ENCODE measurements at places on chromosomes 1 and 21.

GRCh38 chr1:17711577-17711910 lies 43.6 kb upstream of the ACTL8 start:
- DNase-seq, result no peak

GRCh38 chr1:59333626-59334277 lies 36.9 kb downstream of the FGGY start:
- no peak for DNase-seq

DNA sequence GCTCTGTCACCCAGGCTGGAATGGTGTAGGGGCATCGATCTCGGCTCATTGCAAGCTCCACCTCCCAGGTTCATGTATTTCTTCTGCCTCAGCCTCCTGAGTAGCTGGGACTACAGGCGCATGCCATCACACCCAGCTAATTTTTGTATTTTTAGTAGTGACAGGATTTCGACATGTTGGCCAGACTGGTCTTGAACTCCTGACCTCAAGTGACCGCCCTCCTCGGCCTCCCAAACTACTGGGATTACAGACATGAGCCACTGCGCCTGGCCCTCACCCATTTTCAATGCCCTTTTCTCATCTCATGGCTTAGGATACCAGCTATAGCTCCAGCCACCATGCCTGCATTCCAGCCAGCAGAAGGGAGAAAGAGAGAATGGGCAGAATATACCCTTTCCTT lies 12.9 kb upstream of the SOX13 start:
- DNase-seq, result no peak

DNA sequence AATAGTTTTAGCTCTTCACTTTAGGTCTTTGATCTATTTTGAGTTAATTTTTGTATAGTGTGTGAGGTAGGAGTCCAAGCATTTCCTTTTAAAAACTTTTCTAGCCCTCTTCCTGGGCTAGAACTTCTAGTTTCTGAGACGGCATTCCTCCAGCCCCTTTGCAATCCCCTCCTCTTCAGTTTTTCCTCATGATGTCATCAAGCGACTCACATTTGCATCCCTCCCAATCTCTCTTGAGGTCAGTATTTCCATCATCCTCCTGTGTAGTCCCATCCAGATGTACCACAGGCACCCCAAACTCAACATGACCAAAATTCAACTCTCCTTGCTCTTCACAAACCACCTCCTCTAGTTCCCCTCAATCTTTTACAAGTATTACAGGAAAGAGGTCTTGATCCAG lies 10.7 kb downstream of the HMGN2 start:
- DNase-seq, result no peak

DNA sequence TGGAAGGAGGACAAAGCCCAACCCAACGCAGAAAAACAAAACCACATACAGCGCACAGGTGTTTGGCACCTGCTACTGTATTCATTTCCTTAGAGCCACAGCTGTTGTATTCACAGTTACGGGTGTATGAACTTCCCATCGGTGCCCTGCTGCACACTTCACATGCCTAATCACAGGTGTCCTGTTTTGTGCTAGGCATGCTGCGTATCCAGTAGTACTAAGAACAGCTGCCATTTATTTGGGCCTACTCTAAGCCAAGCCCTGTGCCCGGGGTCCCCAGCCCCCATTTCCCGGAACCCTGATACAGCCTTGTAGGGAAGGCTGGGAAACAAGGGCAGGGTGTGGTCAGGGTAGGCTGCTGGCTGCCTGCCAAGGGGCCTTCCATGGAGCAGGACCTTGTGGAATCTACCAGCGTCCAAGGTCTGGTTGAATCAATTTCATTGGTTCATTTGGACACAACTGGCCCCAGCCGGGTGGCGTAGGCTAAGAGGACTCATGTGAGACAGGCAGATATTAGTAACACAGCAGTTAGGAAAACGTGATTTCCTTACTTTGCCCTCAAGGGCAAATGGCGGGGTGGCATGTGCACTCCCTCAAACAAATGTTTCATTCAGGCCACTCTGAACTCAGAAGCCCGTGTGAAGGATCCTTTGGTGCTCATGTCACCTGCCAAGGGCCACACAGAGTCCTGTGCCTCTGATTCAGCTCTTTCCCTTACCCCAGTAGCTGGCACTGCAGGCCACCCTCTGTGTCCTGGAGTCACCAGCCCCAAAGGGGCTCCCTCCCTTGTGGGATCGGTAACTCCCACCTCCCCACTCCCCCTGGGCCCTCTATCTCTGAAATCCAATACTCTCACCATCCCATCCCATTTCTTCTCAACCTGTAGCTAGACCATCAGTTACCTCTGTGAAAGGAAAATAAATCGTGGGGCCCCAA lies 986 bp upstream of the RNF186 start:
- no peak for DNase-seq

DNA sequence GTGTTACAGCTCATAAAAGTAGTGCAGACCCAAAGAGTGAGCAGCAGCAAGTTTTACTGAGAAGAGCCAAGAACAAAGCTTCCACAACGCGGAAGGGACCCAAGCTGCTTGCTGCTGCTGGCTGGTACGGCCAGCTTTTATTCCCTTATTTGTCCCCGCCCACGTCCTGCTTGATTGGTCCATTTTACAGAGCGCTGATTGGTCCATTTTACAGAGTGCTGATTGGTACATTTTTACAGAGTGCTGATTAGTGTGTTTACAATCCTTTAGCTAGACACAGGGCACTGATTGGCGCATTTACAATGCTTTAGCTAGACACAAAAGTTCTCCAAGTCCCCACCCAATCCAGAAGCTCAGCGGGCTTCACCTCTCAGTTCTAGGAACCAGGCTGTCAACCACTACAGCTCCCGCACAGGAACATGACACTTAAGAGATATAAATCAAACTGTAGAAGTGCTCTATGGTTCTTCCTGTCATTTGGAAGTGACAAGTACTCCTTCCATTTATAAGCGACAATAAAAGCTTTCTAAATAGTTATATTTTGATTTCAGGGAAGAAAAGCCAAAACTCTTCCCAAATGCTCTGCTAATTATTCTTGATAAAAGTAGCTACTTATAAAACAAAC lies 28.5 kb downstream of the RNF115 start:
- DNase-seq, result no peak

DNA sequence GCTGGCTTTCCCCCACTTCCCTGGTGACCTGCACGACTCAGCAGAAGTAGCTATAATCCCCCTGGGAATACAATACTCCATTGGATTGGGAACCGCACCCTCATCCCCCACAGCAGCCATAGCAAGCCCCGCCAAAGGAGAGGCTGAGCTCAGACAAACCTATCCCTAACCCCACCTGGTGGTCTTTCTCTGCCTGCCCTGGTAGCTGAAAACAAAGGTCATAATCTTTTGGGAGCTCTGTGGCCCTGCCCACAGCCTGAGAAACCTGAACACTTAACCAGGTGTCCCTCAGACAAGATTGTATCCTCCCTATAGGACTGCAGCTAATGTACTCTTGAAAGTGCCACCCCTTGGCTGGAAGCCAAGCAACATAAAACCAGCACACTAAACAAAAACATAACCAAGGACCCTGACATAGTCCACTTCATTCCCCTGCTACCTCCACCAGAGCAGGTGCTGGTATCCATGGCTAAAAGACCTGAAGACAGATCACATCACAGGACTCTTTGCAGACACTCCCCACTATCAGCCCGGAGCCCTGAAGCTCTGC lies 71.6 kb upstream of the RUNX1 start:
- DNase-seq, result no peak

- DNase-seq, result no peak
Measured at GRCh38 chr1:211708006-211708405, 32.6 kb upstream of the NEK2 start.

GRCh38 chr1:225479996-225480720 lies 52.3 kb upstream of the LBR start:
- no peak for DNase-seq

GRCh38 chr1:156177919-156178654 lies 15.8 kb upstream of the SLC25A44 start:
- DNase-seq, result no peak

DNA sequence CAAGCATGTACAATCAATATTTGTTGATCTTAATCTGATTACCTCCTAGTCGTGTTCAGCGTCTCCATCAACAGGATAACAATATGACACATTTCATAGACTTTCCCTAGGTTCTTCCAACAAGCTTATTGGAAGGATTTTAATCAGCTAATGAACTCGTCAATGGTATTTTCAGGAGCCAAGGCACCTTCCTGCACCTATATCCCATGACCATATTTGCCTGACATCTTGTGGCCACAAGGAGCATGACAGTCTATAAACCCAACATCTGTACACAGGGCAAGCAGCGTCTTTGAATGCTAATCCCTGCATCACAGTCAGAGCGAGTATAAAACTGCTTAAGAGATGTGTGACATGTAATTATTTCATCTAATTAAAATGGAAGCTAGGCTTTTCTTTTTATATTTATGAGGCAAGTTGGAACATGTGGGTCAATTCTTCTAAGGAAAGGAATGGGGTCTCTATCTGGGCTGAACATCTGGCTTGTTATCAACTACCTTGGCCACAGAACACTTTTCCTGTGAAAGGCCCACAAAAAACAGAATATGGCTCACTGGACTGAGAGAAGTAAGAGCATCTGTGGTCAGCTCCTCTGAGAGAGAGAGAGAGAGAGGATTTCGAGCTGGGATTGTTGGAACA lies 388.8 kb downstream of the NTNG1 start:
- no peak for DNase-seq

- no peak for DNase-seq
Measured at GRCh38 chr1:150967936-150968335, 6.7 kb downstream of the CERS2 start.

DNA sequence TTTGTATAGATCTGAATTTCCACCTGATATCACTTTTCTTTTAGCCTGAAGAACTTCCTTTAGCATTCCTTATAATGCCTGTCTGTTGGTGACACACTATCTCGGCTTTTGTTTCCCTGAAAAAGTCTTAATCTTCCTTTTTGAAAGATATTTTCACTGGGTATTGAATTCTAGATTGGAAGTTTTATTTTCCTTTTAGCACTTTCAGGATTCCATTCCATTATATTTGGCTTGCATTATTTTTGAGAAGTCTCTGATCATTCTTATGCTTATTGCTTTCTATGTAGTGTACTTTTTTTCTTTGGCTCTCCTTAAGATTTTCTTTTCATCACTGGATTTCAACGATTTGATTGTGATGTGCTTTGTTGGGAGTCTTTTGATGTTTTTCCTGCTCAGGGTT lies 510.7 kb downstream of the RWDD3 start:
- DNase-seq, result no peak

DNA sequence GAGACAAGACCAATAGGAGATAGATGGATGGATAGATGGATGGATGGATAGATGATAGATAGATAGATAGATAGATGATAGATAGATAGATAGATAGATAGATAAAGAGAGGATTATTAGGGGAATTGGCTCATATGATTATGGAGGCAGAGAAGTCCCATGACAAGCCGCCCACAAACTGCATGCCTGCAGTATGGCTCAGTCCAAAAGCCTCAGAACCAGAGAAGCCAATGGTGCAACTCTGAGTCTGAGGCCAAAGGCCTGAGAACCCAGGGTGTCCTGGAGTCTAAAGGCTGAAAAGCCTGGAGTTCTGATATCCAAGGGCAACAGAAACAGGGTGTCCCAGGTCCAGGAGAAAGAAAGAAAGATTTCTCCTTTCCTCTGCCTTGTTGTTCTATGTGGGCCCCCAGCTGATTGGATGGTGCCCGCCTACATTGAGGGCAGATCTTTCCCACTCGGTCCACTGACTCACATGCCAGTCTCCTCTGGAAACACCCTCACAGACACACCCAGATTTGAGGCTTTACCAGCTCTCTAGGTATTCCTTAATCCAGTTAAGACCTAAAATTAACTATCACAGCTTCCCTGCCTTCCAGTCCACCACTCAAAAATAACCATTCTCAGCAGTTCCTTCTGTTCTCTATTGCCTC lies 39.6 kb upstream of the IRF2BP2 start:
- DNase-seq, result no peak

GRCh38 chr1:150621497-150622302 lies 7.7 kb downstream of the ENSA start:
- peak; percentile 28 for DNase-seq

DNA sequence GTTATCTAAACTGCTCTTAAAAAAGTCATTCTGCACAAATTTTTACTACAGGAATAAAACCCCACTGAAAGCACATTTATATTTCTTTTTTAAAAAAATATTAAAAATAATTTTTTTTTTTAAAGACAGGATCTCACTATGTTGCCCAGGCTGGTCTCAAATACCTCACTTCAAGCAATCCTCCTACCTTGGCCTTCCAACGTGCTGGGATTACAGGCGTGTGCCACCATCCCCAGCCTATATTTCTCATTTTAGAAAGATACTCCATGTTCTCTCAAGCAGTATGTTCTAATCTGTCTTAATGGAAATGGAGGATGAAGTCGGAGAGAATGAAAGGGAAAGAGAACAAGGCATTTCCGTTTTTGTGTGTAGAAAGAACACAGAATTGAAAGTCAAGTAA lies 17.1 kb downstream of the USP24 start:
- no peak for DNase-seq

- DNase-seq, result no peak
Measured at GRCh38 chr1:242811092-242811840, 286.8 kb upstream of the PLD5 start.

- DNase-seq, result no peak
Measured at GRCh38 chr1:36156329-36157114, 562 bp downstream of the MAP7D1 start.

GRCh38 chr1:78673120-78673519 lies 23.5 kb downstream of the IFI44 start:
- no peak for DNase-seq

DNA sequence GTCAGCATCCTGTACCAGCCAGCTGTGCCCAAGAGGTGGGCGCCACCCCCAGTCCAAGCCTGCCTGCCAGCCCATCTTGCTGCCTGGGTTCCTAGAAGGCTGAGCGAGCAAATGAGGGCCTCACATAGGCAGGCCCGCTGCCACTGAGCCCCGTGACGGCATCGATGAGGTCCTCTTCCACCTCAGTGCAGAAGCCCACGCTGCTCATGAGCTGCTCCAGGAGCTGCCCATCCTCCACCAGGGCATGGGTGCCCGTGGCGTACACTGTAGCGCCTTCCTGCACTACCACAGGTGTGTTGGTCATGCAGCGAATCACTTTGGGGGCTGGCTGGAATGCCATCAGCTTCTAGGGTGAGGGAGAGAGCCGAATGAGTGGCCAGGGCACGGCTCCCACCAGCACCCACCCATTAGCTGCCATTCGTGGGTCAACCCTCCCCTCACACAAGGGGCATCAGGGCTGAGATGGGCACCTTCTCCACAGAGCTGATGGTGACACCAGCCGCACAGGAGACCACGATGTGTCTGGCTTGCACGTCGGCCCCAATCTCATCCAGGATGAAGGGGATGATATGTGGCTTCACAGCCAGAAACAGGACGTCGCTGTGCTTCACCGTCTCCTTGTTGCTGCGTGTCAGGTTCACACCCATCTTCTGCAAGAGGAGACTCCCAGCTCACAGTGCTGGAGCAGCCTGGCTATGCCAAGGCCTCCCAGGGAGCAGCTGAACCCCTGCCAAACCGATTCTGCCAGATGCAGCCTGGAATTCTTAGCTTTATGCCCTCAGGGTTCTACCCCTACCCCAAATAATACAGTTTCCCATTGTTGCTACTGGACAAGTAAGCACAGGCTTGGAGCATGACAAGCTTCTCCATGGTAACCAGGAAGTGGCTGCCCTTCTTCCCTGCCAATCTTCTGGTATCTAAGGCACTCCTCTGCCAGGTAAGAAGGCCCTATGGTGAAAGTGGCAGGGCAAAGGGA lies 2.0 kb downstream of the PYCR2 start:
- DNase-seq, result no peak

All from effector memory CD4-positive, alpha-beta T cell (primary cell).